EH (cell line): ENCODE measurements at places on chromosomes 12 and 14.

DNA sequence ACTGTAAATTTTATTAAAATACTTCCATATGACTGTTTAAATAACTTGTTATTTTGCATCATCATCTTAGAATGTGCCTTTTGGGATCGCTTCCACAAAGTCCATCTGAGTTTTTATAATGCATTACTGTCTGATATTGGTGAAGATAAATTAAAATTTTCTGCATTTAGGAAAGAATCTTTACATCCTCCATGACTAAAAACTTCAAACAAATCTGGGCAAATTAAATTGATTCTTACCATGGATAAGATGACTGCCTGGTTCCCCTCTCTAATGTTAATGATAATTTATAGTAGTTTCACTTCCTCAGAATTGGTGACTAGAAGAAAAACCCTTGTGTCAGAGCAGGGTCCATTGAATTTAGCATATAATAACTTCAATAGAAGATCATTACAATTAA is 94.7 kb upstream of the SLC38A4 start:
- DNase-seq: peak; percentile 11

DNA sequence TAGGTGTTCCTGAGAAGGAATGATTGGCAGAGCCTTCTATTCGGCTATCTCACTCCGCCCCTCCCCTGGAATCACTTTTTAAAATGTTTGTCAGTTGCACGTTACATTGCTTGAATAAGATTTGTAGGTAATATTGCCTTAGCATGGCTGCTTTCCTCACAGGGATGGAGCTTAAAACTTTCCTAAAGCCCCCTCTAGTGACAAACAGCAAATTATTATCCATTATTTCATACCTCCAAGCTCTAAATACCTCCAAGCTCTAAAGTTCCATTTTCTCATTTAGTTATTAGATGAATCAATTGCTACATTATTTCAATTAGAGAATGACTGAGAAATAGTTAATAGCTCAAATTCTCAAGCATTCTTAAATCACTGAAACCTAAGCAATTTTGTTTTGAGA is 5.1 kb upstream of the SPATA7 start:
- peak; percentile 17 for DNase-seq

GRCh38 chr14:43147485-43147884 is 1359.6 kb downstream of the FSCB start:
- DNase-seq: no peak

- peak; percentile 47 for DNase-seq
Measured at GRCh38 chr12:3313675-3314663, 177.0 kb upstream of the PRMT8 start.

DNA sequence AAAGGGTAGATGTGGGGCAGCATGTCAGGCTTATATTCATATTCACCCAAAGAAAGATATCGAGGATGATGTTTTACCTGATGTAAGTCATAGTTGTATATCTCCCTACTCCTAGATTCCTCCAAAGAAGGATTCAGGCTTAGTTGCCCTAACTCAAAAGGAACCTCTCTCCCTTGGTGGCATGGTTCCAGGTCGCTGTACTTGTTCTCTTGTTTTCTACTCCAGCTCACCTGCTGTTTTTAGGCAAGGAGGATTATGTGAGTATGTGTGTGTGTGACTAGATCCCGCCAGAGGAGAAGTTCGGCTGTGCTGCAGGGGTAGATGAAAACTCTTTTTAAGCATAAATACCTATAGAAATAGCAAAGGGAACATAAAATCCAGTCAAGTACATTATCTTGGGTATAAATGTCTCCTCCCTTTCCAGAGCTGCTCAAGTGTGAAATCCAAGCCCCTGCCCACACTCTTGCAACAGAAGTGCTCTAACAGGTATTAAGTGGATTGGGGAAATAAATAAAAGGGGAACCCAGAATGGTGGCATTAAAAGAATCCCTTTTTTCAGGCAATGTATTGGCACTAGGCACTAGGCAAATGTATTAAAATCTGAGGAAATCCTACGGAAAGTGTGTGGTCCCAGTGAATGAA is 375.7 kb downstream of the ZFP36L1 start:
- no peak for DNase-seq

- peak; percentile 60 for DNase-seq
Measured at GRCh38 chr14:67704484-67705089, 2.9 kb downstream of the RDH12 start.
